ENCODE measurements at places on chromosomes 3 and 15.

DNA sequence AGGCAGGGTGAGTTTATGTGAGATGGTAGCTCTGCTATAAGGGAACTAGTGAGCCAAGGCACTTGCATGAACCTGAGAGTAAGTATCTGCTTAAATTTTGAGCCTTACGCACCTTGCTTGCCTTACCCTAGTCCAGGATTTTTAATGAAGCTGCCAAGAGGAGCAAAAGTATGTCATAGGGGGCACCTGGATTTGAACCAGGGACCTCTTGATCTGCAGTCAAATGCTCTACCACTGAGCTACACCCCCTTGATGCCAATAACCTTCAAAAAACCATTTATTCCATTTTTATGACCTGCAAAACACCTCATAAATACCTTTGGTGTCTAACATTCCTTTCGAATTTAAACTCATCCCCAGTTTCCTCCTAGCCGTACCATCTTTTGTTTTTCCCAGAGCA is 88.3 kb upstream of the ACP3 start:
- no peak for DNase-seq

DNA sequence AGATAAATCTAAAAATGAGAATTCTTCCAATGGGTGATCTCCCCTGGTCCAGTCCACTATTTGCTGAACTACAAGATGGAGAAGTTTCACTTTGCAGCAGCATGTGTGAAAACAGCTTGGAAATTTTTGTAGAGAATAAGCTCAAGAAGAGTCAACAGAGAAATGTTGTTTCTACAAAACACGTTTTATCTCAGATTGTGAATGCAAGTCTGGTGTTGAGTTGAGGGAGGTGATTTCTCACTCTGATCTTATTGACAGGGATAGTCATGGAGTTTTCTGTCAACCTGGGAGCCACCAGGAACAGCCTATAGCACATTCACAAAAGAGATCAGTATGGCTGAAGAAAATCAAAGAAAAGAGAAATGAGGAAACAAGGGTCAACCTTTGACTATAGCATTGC is 981.2 kb upstream of the CFAP20DC start:
- DNase-seq: no peak

DNA sequence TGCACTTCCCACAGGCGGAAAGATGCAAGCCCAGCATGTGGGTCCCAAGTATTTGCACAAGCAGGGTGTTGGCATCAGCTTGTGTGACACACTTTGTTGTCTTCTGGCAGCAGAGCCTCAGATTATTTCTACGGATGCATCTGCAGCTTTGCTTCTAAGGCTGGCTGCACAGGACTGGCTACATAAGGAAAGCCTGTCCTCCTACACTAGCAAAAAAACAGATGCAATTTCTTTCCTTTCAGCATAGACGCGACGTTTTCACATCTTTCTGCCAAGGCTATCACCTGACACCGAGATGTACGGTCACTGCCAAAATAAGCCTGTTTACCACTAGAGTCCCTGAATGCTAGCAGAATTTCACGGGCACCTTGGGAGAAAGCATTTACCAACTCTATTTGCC is 13.5 kb downstream of the MRPS11 start:
- DNase-seq: no peak

DNA sequence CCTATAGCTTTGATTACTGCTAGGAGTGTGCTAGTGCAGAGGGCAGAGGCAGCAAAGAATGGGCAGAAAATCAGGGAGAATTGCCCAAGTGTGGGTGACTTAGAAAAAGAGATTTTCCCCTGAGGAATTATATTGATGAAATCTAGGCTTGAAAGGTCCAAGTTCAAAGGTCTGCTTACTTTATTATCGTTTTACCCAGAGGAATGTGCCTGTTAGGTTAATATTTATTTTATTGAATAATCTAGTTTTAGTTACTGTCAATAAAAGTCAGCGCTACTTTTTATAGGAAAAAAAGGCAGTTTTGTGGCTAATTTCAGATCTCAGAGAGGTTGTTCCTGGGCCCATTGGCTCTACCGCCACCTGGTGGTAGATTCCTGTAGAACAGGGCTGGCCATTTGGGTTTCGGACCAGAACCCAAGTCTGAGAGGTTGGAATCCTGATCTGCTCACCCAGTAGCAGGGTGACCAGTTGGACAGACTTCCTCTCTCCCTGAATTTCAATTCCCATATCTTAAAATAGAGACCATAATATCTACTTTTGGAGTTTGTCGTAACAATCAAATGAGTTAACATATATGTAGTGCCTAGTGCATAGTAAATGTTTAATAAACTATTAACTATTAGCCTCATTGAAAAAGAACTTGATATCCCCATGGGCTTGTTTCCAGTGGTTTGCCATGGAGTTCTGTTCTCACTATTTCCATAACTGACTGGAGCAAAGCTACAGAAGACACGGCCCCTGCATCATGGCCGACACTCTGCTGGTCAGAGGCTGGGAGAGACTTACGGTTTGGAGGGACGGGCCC is 62.7 kb upstream of the ZNF148 start:
- DNase-seq: peak; percentile 39

DNA sequence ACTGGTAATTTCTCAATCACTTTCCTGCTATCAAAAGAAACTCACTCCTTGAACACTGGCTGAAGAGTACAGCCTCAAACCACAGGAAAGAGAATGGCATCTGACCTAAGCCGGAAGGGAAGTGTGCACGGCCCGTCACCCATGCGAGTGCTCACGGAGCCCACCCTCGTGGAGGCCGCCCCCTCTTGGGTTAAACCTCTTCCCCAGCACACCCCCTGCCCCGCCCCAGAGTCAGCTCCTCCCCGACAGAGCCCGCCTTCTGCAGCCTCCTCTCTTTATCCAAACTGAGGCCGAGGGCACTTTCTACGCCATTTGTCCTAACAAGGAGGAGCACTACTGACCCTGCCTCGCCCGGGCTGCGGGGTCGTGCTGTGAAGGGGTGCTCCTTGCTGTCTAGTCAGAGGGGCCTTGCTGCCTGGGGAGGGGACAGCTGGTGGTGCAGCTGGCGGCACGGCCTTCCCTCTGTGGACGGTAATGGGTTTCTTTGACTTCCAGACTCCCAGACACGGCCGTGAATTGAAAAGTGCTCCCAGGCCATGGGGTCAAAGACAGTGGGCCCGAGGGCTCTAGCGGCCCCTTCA is 137.7 kb downstream of the NSMCE3 start:
- no peak for DNase-seq

GRCh38 chr3:78035131-78035641 is 995.3 kb downstream of the ROBO2 start:
- DNase-seq: no peak

- no peak for DNase-seq
Measured at GRCh38 chr15:58038426-58039078, 27.0 kb downstream of the ALDH1A2 start.

DNA sequence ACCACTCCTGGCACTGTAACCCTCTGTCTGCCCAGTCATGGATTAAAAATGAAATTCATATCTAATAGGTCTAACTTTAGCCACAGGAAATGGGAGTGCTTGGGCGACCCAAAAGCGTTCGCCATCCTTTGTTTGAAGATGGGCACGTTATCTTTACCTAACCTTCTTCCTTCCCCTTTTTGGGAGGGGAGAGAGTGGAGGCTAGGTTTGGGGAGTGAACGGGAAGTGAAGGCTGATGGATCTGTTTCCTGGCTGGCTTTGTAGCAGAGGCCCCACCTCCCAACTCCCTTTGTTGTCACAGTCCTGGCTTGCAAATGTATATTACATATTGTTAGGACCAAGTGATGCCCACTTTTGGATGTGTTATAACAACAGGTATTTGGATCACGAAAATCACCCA is 98.1 kb upstream of the ARHGEF3 start:
- DNase-seq: no peak

DNA sequence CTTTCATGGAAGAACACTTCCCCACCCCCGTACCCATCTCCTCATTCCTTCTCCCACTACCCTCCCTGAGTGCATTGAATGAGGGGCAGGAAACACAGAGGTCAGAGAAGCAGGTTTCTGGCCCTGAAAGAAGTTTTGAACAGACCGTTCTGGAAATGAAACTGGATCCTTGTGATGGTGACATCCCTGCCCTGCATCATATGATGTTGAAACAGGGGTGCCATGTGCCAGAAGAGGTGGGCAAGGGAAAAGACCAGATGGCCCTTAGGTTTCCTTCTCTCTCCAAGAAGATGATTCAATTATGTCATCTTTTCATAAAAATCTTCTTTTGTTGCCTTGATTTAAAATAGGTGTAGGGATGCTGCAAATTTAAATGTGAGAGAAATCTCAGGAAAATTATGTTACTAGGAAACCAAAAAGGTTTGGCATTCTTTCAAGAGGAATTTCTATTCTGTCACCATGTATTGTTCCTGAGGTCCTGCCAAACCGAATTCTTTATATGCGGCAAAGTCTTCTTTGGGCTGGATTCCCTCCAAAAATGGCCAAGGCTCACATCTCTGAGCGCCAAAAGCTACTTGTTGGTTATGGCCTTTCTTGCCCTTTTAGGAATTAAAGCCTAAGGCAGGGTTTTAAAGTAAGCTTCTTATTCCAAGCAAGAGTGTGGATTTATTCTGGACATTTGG is 19.9 kb upstream of the TNFAIP8L3 start:
- DNase-seq: no peak

DNA sequence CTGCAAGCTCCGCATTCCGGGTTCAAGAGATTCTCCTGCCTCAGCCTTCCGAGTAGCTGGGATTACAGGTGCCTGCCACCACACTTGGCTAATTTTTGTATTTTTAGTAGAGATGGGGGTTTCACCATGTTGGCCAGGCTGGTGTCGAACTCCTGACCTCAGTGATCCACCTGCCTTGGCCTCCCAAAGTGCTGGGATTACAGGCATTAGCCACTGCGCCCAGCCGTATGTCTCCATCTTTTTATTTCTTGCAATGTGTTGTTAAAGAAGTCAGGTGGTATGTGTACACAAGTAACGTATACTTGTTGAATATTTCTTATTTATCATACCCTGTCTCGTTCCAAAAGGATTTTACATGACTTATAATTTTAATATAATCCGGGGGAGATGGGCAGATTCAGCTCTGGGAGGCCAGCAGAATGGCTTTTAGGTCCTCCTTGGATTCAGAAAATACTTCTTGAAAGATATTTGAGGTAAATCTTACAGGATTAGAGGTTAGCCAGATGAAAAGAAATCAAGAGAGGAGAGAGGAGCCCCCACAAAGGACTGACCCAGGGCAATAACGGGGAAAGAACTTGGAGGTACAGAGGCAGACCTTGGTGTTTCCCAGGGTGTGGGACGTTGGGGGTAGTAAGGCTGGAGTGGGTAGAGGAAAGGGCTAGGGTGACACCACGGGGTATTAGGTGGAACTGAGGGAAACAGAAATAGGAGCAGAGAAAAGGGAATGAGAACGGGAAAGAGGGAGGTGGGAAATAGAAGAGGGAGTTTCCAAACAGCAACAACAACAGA is 27.2 kb upstream of the MUC20 start:
- no peak for DNase-seq

DNA sequence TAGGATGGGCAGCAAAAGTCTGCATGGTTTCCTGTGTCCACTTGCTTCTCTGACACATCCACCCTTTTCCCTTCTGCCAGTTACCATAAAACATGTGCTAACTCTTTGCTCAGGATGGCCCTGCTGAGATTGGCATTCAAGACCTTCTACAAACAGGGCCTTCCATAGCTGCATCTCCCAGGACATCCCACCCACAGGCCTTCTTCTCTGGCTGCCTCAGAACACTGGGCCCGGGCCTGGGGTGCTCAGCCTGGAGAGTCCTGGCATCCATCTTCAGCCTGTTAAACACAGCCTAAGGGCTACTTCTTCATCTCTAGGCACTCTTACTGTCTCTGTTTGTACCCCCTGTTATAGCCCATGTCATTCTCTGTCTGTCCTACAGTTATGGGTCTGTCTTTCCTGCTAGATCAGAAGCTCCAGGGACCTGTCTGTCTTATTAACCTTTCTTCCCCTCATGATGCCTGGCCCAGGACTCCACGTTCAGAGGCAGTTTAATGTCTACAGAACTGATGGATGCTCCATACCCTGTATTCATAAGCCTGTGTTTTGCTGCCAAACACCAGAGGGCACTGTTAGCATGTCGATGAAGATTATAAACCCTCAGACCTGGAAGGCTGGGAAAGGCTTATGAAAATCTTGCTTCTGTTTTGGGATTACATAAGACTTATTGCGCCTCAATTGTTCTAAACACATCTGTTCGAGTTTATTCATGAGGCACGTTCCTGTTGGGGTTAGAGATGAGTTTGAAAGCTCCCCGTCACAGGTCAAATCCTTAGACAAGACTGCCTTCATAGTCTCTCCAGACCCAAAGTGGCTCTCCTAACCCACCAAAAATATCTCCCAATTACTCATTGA is 16.5 kb downstream of the SEMA3G start:
- DNase-seq: peak; percentile 14

- DNase-seq: no peak
Measured at GRCh38 chr3:99918715-99919114, 101.1 kb downstream of the CMSS1 start.

- DNase-seq: no peak
Measured at GRCh38 chr3:5122741-5123706, 932 bp downstream of the ARL8B start.

DNA sequence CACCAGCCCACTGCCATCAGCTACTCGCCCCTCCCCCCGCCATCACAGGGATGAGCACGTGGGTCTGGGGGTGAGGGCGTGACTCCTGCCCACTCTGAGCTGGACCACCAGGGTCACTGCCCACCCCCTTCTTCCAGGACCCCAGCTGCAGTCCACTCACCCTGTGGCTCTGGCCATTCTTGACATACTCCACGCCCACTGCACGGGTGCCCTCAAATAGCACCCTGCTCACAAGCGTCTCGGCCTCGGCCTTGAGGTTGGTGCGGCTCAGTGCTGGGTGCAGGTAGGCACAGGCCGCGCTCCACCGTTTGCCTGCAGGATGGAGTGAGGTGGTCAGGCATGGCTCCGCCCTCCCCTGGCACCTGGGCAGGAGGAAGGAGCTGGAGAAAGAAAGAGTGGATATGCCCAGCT is 23.9 kb downstream of the CHDH start:
- DNase-seq: no peak

DNA sequence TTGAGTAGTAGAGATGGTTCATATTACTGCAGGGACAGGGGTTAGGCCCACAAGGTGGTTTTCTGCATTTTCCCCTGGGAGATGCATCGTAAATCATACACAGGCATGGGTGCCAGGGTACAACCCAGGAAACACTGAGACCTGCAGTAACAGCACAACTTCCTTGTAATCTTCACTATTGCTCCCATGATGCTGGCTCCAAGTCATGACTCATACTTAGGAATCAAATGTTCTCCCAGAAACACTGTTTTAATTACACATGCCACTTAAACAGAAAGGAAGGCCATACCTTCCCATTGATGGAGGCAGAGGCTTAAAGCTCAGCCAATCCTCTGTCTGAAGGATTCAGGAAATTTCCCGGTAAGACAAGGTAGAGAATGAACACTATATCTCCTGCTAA is 106.5 kb downstream of the ERC2 start:
- no peak for DNase-seq

All from stimulated activated CD4-positive, alpha-beta T cell treated with anti-CD3 and anti-CD28 coated beads, Interleukin-2, amount 100 ng/mL, for 4 hours (primary cell).